ENCODE measurements at places on chromosomes 16 and 17.

DNA sequence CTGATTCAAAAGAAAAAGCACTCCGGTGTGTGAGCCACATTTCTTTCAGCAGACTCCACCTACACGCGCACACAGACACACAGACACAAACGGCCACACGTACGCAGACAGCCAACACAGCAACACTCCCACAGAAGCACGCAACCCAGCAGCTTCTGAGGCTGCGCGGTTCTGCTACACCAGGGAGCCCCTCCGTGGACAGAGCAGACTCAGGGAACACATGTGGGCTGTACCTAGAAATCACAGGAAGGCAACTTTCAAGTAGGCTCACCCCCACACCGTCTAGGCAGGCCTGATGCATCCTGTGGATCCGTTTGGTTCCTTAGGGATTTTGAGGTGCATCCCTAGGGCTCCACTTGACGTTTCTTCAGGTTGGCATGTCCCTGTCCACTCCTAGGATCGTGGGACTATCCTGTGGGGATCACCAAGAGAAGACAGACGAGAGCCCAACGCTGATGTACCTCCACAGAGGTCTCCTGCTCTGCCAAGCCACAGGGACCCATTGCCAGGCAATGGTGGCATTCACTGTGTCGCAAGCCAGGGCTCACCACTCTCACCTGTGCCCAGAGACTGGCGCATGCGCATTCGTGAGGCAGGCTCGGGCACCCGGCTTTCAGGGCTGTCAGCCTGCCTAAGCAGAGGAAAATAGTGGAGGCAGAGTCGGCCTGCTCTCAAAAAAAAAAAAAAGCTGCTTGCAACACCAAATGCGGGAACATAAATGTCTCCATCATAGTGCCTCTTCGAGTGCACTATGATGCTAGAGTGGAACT is 2333.3 kb downstream of the TP53TG3F start:
- DNase-seq = no peak

DNA sequence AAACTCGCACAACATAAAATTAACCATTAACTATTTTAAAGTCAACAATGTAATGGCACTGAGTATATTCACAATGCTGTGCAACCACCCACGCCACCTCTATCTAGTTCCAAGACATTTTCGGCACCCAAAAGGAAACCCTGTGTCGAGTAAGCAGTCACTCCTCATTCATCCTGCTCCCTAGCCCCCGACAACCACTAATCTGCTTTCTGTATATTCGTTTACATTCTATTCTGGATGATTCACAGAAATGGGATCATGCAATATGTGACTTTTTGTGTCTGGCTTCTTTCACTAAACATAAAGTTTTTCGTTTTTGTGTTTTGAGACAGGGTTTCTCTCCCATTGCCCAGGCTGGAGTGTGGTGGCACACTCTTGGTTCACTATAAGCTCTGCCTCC is 42.2 kb upstream of the HAPSTR1 start:
- no peak for DNase-seq

GRCh38 chr17:65841089-65841488 is 279.6 kb upstream of the AXIN2 start:
- DNase-seq = no peak

DNA sequence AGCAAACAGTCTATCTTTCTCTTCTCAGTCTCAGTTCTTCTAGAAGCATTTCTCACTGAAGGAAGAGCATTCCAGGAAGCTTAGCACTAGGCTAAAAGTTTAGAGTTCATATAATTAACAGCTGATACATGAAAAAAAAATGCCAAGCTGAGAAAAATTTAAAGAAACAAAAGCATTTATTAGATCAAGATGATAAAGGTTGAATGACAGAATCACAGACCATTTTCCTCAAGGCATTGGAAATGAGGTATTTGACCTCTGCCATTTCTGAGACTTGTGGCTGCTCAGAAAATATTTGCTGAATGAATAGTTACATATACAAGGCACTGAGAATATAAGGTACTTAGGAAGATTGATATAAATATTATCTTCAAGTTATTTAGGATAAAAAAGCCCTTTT is 901.6 kb upstream of the GOT2 start:
- no peak for DNase-seq

- no peak for DNase-seq
Measured at GRCh38 chr17:80106176-80106575, 4.8 kb downstream of the GAA start.

DNA sequence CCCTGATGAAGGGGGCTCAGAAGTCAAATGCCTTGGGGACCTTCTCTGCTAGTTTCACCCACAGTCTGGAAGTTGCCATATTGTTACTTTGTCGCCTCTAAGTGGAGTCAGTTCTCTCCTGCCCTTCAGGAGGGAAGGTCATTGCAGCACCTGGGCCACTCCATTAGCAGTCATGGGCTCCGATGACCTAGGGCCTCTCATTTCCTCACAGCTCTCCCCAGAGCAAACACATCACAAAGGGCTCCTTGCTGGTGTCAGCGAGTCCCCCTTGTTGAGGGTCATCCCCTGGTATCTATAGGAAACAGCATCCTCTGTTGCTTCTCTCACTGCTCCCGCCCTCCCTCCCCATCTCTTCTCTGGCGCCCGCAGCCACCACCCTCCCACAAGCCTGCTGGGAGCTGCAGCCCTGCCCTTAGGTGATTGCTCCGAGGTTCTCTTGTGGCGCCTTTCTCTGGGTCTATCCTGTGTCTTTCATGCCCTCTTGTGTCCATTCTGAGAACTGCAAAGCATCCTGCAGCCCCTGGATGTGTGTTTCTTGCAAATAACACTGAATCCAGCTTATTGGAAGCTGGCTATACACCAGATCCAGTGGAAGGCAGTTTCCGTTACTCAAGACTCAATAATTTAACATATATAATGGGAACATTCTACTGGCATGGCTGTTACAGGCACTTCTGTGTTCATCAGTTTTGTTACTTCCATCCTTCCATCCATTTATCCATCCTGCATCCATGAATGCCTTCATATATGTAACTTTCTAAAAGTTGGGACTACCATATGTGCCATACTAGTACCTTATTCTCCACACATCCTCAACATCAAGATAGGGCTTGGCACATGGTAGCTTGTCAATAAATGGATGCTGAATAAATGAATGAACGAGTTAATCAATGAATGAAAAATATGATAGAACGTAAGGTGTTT is 21.2 kb downstream of the PDILT start:
- DNase-seq = peak; percentile 17

- peak; percentile 15 for DNase-seq
Measured at GRCh38 chr17:77375917-77376651, 235.3 kb downstream of the SEC14L1 start.

DNA sequence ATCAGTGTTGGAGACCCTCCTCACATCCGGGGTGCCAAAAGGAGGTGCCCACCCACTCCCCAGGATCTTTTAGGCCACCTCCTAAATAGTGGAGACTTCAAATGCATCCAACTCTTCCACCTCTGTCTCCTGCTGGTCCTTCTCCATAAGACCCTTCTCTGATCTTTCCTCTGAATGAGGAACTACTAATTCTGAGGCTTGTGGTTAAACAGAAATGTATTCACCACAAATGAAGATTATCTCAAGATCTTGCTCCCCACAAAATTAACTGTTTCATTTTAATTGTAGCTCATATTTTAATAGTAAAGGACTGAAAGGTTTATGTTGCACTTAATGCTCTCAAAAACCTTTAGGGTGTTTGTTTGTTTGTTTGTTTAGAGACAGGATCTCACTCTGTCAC is 34.1 kb downstream of the TLE7 start:
- no peak for DNase-seq

DNA sequence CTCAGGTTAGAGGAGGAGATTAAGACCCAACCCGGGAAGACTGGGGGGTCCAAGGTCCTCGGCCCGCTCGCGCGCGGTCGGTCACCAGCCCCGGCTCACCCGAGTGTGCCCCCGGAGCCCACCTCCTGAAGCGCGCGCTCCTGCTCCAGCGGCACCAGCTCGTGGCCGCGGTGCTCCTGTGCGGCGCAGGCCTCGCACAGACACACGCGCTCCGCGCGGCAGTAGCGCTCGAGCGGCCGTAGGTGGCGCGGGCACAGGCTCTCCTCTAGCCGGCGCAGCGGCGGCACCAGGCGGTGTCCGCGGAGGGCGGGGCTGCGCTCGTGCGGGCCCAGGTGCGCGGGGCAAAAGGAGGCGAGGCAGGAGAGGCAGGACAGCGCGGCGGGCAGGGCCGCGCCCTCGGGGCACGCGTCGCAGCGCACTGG is 618 bp downstream of the TRIM47 start:
- peak; percentile 52 for DNase-seq

DNA sequence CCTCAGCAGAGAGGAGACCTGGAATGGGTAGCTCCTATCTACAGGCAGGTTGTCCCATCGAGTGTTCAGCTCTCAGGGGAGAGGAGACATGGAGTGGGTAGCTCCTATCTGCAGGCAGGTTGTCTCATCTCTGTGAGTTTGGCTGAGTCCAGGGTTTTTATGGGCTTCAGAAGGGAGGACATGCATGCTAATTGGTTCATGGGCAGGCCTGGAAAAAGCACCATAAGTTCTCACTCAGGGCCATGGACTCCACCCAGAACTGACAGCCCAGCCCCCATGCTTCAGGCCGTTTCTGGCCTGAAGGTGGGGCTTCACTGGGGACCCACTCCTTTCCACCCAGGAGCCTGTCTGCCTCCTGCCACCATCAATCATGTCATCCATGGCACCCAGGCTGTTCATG is 84.0 kb downstream of the CYB561 start:
- DNase-seq = no peak

- no peak for DNase-seq
Measured at GRCh38 chr17:50699410-50699809, 8.3 kb downstream of the ANKRD40 start.

DNA sequence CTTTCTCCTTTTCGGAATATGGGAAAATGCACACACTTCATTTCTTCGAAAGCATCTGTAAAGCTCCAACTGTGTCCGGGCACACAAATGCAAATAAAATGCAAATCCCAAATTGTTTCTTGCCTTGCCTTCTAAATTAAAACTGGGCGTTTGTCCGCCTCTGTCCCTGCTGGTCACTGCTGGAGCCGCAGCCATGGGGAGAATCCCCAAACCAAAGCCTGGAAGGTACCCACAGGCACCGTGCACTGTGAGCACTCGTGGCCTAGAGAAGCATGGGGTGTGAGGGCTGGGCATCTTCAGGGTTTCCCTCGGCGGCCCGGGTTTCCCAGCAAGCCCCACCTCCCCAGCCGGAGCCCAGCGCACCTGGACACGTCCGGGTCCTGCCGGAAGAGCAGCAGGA is 2.9 kb downstream of the SLC47A2 start:
- DNase-seq = no peak

DNA sequence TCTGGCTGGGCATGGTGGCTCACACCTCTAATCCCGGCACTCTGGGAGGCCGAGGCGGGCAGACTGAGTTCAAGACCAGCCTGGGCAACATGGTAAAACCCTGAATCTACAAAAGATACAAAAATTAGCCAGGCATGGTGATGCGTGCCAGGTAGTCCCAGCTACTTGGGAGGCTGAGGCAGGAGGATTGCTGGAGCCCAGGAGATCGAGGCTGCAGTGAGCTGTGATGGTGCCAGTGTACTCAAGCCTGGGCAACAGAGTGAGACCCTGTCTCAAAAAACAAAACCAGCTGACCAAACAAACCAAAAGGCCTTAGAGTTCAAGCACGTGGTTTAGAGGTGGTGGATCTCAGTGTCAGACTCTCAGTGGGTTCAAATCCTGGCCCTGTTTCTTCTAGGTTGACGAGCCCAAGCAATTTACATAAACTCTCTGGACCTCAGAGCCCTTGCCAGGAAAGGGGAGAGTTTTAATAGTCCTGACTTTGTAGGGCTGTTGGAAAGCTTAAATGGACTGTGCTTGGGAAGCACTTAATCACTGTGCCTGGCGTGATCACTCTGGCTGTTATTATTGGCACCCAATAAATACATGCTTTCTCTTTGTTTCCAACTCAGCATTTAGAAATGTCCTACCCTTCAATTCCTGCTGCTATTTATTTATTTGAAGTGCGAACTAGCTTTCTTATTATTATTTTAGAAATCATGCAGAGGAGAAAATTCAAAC is 44.7 kb downstream of the ABCC1 start:
- DNase-seq = peak; percentile 22
